ENCODE measurements at places on chromosomes 4 and X.

- H3K27ac ChIP-seq = no peak overlapping the region
- DNase-seq = no peak
- H3K36me3 ChIP-seq = no peaks in the 10 kb centered on the region
- H3K4me3 ChIP-seq = no peak overlapping the region
- H3K4me1 ChIP-seq = no peaks in the 10 kb centered on the region
Measured at GRCh38 chr4:152903658-152904057, 32.5 kb upstream of the FHDC1 start.

DNA sequence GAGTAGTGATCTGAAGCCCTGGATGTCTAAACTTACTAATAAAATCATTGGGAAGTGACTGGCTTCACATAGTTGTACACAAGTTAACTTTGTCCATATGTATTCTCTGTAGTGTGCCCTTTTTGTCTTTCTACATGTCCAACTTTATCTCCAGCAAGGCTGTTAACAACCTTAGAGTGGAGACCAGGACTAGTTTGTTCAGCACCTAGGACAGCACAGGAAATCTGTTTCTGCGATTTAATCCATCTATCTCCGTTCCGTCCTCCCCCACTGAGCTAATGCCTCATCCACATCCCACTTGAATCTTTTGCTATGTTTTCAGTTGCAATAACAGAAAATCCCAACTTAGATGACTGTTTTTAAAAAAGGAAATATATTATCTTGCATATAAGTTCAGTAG is 3.4 kb upstream of the ARR3 start:
- no peaks in the 10 kb centered on the region for H3K36me3 ChIP-seq
- no peaks in the 10 kb centered on the region for H3K27me3 ChIP-seq
- no peak for DNase-seq

- no peak overlapping the region for H3K27ac ChIP-seq
- peaks cover 4% of the 10 kb centered on the region for H3K36me3 ChIP-seq
- DNase-seq = peak; percentile 21
- peaks cover 6% of the 10 kb centered on the region for H3K4me1 ChIP-seq
- H3K4me3 ChIP-seq = no peak overlapping the region
- H3K27me3 ChIP-seq = no peaks in the 10 kb centered on the region
Measured at GRCh38 chr4:52657618-52658501, 1.2 kb downstream of the USP46 start.

DNA sequence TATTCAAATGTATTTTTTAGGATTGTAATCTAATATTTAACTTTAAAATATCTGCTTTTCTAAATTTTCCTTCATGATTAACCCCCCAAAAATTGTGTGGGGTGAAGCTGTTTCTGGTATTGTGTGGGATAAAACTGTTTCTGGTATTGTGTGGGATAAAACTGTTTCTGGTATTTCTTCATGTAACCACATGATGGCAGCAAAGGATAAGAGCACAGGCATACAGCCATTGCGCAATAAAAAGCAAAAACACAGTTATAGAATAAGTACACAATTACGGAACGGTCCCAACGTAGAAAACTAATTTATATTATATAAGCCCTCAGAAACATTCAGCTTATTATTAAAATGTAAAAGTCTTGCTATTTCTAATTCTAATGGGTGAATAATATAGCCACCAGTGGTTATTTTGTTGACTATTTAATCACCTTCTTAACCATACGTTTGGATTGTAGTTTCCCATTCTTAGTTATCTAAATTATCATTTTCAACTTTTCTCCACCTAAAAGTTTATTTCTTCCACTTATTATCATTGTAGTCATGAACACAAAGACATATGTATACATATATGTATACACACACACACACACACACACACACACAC is 333.9 kb upstream of the FSTL5 start:
- no peaks in the 10 kb centered on the region for H3K4me1 ChIP-seq
- H3K36me3 ChIP-seq = no peaks in the 10 kb centered on the region
- H3K4me3 ChIP-seq = no peak overlapping the region

DNA sequence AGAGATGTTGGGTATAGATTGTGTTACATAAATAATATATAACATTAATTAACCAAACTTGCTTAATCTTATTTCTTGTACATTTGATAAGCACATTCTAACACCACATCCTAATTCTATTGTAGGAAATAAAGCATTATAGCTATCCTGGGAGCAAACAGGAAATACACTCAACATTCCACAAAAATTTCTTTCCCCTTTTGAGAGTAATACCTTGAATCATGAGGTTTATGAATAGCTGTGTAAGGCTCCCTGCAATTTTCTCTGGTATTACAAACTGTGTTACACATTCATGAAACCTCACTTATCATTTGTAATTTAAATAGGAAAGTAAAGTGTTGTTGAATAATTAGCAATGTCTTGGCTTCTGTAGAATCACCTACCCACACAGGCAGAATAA is 95.1 kb downstream of the TMEM47 start:
- H3K27ac ChIP-seq = no peak overlapping the region
- H3K36me3 ChIP-seq = no peaks in the 10 kb centered on the region
- no peak overlapping the region for H3K4me3 ChIP-seq
- no peak for DNase-seq
- no peaks in the 10 kb centered on the region for H3K27me3 ChIP-seq

DNA sequence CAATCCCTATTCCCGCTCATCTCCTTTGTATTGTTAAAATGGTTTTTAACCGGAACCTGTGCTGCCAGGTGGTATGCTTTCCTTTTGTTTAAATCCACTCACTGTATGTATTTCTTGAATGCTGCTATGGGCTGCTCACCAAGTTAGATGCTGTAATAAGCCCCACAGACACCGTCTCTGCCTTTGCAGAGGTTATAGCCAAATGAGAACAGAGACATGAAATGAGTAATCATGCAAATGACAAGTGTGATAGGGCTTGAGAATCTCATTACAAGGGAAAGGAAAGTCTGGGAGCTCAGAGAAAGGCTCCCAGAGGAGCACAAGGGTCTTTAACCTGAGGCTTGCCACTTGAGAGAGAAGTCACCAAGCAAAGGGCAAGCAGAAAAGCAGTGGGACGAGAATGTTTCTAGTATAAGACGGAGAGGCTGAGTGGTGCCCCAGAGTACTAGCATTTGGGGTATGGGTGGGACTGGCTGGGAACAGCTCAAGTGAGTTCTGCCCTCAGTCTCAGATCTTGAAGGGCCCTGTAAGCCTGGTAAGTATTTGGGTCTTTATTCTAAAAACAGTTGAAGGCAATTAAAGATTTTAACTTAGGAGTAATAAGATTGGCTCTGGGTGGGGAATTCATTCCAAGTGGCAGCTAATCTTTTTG is 110.8 kb upstream of the H2AZ1 start:
- no peak overlapping the region for H3K4me3 ChIP-seq
- H3K4me1 ChIP-seq = no peaks in the 10 kb centered on the region
- no peak overlapping the region for H3K27ac ChIP-seq
- H3K36me3 ChIP-seq = no peaks in the 10 kb centered on the region
- no peak for DNase-seq

- H3K4me3 ChIP-seq = no peak overlapping the region
- no peaks in the 10 kb centered on the region for H3K27me3 ChIP-seq
- H3K27ac ChIP-seq = no peak overlapping the region
- H3K4me1 ChIP-seq = no peaks in the 10 kb centered on the region
- DNase-seq = no peak
- no peaks in the 10 kb centered on the region for H3K36me3 ChIP-seq
Measured at GRCh38 chr4:4356106-4357041, 30.5 kb upstream of the NSG1 start.

GRCh38 chrX:33211356-33212260 is at the start of gene DMD:
DMD (minus strand) TSS chrX:33211549; CDS start chrX:33211312, 237 bp downstream.
- DNase-seq = no peak
- no peaks in the 10 kb centered on the region for H3K4me1 ChIP-seq
- no peaks in the 10 kb centered on the region for H3K36me3 ChIP-seq
- no peak within 1 kb of the TSS for H3K4me3 ChIP-seq
- H3K27ac ChIP-seq = no peak within 1 kb of the TSS
- no peaks in the 10 kb centered on the region for H3K27me3 ChIP-seq

DNA sequence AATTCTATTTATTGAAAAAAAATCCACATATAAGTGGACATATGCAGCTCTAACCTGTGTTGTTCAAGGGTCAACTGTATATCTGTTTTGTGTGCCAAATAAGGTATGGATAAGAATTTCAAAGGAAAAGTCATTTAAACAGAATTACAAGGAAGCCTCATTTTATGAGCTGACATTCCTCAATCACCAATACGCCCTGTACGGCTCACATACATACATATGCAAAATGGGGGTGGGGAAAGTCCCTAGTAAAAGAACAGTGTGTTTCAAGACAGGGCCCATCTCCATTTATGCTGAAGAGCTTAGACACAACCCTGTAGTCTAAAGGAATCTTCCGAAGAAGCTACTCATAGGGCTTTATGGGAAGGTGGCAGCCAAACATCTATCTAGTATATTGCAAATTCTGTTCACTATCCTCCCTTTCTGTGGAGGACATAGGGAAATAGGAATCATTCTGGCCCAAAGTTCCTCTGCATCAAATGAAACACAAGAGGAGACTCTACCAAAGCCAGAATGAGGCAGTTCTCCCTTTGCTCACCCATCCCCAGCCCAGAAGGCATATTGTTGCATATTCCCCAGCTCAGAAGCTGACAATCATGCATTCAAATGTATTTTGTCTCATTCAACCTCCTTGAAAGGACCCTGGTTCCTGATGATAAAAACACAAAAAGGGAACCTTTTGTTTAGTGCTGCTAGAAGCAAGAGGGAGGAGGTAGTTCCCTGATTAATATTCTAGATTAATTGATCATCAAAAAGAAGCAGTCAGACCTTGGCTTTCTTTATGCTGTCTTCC is 13.7 kb upstream of the ZBTB33 start:
- no peak overlapping the region for H3K4me3 ChIP-seq
- no peak overlapping the region for H3K27ac ChIP-seq
- H3K4me1 ChIP-seq = no peaks in the 10 kb centered on the region
- DNase-seq = no peak

GRCh38 chr4:66923081-66923865 is 622.0 kb downstream of the CENPC start:
- no peak overlapping the region for H3K27ac ChIP-seq
- no peaks in the 10 kb centered on the region for H3K4me1 ChIP-seq
- no peaks in the 10 kb centered on the region for H3K36me3 ChIP-seq
- no peak for DNase-seq
- no peaks in the 10 kb centered on the region for H3K27me3 ChIP-seq

DNA sequence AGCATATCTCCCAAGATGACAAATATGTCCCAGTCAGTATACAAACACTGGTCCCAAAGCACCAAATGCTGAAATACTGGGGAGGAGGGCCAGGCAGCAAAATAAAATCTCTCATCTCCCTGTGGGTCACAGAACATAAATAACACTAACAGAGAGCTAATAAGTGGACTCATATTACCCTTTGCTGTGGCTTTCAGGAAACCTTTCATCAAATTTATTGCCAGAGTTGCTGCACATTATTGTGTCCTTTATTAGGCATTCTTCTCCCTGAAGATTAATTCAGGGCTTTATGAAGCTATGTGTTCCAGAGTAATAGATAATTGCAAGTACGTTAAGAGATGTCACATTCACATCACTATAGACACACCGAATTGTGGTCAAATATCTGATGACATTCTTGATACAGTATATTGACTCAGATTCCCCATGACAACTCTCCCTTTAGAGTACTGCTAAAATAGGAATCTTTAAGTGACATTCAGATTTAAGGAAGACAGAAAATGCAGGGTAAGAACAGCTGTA is 124.1 kb upstream of the PRR32 start:
- no peak overlapping the region for H3K4me3 ChIP-seq
- DNase-seq = no peak
- no peaks in the 10 kb centered on the region for H3K36me3 ChIP-seq
- no peaks in the 10 kb centered on the region for H3K27me3 ChIP-seq
- H3K27ac ChIP-seq = no peak overlapping the region

DNA sequence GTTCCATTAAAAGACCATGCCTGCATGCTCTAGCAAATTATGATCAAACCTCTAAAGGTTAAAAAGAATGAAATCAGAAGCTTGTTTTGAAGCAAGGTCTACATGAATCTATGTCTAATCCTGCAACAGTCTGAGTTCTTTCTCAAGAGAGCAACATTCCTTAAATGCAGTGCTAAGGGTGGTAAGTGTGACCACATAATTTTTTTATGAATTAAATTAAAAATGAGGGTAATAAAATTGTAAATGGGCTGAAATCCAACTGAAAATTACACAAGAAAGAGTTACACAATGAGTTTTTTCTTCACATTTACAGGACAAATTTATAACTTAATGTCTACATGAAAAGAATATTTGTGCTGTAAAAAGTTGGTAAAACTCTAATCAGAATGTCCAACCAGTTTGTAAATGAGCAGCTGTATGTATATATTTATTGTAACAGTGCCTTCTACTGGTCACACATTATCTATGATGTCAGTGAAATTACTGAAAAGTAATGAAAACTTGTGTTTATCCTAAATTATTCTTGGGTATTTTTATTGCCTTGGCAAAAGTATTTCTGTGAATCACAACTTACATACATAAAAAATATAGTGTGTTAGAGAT is 336.3 kb upstream of the PITX2 start:
- no peaks in the 10 kb centered on the region for H3K36me3 ChIP-seq
- no peaks in the 10 kb centered on the region for H3K4me1 ChIP-seq
- DNase-seq = no peak
- H3K27me3 ChIP-seq = no peaks in the 10 kb centered on the region
- H3K4me3 ChIP-seq = no peak overlapping the region
- no peak overlapping the region for H3K27ac ChIP-seq

- H3K4me1 ChIP-seq = no peaks in the 10 kb centered on the region
- H3K27me3 ChIP-seq = no peaks in the 10 kb centered on the region
- H3K4me3 ChIP-seq = no peak overlapping the region
- peaks cover 14% of the 10 kb centered on the region for H3K36me3 ChIP-seq
- no peak for DNase-seq
Measured at GRCh38 chr4:128186623-128187022, 101.0 kb downstream of the PGRMC2 start.

GRCh38 chr4:151418385-151418784 is 9.4 kb downstream of the FHIP1A start:
- DNase-seq = no peak
- no peaks in the 10 kb centered on the region for H3K36me3 ChIP-seq
- H3K27ac ChIP-seq = no peak overlapping the region

GRCh38 chr4:25486171-25486570 is 109.1 kb downstream of the ANAPC4 start:
- no peaks in the 10 kb centered on the region for H3K27me3 ChIP-seq
- H3K4me3 ChIP-seq = no peak overlapping the region
- H3K27ac ChIP-seq = no peak overlapping the region
- DNase-seq = no peak

Measured in common myeloid progenitor, CD34-positive (primary cell).